ENCODE measurements at places on chromosomes 2 and 18. TPM values are rescaled to one million over a fixed set of nuclear protein-coding genes. Genes with fewer than 3 reads are reported as not detected.

CFAP210 gene
- polyA plus RNA-seq, result 0.18 TPM

KCNS3 gene
- 5.9 TPM for polyA plus RNA-seq

CXCR1 gene
- polyA plus RNA-seq, result 1.4 TPM

SCYGR4 gene
- not detected for polyA plus RNA-seq

ANKRD30BL gene
- polyA plus RNA-seq, result 0.47 TPM

BZW1 gene
- polyA plus RNA-seq, result 119 TPM

MMADHC gene
- 81.0 TPM for polyA plus RNA-seq

Measured in ovary (tissue), 10 donors.